ENCODE measurements at places on chromosomes 12 and 14.

GRCh38 chr12:103177639-103178255, 220.3 kb downstream of the ASCL1 start:
- DNase-seq: no peak

GRCh38 chr12:76786986-76787385, 23.1 kb downstream of the ZDHHC17 start:
- DNase-seq: peak; percentile 14

GRCh38 chr14:74502236-74503019, 8.9 kb downstream of the ISCA2 start:
- DNase-seq: peak; percentile 26

DNA sequence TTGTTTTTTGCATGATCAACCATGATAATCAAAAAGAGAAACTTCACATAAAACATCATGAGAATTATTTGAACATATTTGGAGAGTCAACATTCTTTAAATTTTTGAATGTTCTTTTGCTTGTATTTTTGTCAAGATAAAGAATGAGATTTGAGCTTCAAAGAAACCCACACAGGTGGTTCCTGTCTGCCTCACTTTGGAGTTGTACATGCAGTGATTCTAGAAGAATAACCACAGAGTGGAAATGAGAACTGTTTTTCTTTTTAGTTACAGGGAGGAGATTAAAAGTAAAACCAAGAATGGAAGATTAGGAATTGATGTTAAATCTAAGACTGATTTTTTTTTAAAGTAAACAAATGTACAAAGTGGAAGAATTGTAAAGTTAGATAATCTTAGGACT, 2.3 kb upstream of the ZNF705A start:
- no peak for DNase-seq

- DNase-seq: no peak
These were observed 12.9 kb downstream of the ISCA2 start for GRCh38 chr14:74506411-74506851.

DNA sequence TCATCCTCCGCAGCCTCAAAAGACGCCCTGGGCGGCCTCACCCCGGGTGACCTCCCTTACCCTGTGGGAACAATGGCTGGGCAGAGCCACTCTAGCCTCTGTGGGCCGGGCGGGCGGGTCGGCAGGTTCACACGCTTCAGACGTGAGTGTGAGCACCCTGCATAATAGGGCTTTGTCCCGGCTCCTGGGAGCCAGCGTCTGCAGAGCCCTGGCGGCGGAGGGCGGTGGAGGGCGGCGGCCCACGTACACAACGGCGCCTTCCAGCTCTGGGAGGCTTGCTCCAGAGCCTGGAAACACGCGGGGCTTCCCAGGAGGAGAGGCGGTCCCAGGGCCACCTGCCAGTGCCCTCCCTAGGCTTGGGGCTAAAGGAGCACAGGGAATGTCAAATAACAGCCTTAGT, 205.6 kb downstream of the BCL11B start:
- DNase-seq: no peak

DNA sequence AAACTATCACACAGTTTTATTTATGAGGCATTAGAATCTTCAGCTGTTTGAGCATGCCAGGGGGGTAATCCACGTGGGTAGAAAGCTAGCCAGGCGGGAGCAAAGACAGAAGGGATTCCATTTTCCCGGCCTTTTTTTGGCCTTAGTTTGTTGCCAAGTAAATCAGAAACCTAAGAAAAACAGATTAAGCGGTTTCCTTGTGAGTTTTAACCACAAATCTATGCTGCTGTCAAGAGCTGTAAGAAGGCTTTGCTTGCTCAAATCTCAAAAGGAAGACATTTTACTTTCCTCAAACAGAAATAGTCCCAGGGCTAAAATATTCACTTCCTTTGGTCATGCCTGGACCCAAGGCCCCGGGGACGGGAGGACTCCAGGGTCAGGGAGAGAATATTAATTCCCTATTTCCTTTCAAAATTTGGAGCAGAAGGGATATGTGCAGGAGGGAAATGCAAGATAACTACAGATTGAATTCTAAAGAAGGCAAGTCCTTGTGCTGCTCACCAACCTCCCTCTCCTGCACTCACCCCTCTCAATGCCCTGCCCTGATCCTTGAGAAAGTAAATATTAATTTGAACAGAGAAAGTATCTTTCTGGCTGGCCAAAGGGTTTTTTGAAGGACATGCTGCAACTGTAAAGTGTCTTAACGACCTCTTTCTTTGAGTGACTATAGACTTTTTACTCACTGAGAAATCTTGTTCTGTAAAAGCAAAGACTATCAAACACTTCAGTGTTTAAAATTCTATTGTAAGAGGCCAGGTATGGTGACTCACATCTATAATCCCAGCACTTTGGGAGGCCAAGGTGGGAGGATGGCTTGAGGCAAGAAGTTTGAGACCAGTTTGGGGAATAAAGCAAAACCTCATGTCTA, 75.7 kb downstream of the HSD17B6 start:
- no peak for DNase-seq

- no peak for DNase-seq
These were observed 86.8 kb downstream of the ITPR2 start for GRCh38 chr12:26746121-26746714.

DNA sequence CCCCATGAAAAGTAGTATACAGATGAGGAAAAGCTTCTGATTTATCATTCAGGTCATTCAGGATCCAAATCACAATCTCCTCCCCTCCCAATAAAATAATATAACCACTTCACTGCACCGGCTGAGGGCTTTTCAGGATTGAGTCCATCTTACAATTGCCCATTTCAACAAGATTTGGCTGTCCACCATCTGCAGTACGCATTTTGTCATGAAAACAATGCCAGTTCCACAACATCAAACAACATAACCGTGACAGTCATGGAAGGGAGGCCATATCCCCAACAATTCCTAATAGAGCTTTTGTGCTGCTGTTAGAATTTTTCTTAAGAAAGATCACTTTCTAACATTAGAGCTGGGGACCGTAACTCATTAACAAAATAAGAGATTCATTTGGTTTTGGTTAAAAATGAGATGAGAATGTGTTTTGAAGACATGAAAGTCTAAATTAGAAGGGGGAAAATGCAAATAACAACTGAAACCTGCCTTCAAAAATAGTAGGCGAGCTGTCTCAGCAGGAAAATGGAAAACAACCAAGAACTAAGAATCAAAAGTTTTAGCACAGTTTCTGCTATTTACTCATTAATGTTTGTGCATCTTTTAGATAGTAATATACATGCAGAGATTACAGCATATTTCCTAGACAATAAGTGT, 38.3 kb upstream of the TMTC2 start:
- DNase-seq: no peak

DNA sequence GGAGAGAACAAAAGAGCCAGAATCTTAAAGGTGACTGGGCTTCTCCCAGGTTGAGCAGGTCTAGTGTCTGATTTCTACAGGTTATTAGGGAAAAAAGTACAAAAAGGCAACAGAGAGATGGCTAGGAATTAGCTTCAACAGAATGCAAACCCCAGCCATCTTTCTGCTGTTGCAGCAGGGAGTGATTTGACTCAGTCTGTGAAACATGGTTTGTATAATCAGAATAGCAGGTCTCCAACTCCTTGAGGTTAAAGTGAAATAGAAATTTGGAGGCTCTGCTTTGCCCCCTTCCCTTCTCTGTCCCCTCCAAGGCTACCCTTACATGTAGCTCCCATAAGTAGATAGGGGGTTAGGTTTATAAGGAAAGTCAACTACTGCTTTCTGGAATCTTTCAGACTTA, 105.8 kb downstream of the AKAP6 start:
- no peak for DNase-seq

GRCh38 chr14:54981698-54982097, 45.2 kb downstream of the WDHD1 start:
- DNase-seq: peak; percentile 2

- DNase-seq: peak; percentile 56
These were observed 117.2 kb upstream of the ATP2B1 start for GRCh38 chr12:89825591-89826449.

- DNase-seq: no peak
These were observed 39.4 kb downstream of the NCOR2 start for GRCh38 chr12:124527861-124528561.

- DNase-seq: no peak
These were observed 88.0 kb downstream of the SYT1 start for GRCh38 chr12:78952552-78952929.

GRCh38 chr12:96241846-96242256, 47.7 kb downstream of the ELK3 start:
- DNase-seq: no peak

GRCh38 chr12:88448337-88448915, 131.8 kb downstream of the KITLG start:
- DNase-seq: no peak

GRCh38 chr12:2325519-2325918, 272.7 kb downstream of the CACNA1C start:
- DNase-seq: no peak

DNA sequence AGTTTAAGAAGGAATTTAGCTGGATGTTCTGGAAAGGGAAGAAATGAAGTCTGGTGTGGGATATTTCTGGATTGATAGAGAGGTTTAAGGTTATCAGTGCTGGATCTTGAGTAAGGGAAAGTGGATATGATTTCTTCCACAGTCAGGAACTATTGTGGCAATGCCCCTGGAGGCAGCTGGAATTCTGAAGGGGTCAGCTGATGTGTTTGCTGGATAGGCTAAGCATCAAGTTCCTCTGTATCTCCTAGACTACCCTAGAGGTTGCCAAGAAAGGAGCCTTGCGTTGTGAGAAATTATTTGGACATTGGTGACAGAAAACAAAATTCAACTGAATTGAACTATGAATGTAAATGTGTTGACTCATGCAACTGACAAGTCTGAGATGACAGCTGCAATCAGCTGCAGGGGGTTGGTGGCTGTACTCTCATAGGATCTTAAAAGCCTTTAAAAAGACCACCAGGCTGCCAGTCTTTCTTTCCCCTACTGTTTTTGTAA, 244.4 kb downstream of the ATXN7L3B start:
- no peak for DNase-seq

GRCh38 chr12:12091977-12092663, 21.4 kb downstream of the BCL2L14 start:
- no peak for DNase-seq

DNA sequence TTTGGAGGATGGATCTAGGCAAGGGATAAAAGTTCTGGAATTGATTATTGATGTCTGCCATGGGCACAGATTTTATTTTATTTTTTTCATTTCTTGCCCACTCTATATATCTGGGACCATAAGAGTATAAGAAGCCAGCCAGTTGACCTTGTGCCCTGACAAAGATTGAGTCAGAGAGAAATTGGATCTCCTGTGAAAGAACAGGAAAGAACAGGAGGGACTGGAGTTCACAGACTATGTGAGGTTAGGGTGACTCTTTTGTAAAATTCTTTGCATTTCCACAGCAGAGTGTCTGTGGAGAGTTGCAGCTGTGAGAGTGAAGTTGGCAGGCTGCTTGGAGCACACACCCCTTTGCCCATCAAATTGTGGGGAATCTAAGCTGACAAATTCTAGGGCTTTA, 358.4 kb upstream of the TBX3 start:
- no peak for DNase-seq

DNA sequence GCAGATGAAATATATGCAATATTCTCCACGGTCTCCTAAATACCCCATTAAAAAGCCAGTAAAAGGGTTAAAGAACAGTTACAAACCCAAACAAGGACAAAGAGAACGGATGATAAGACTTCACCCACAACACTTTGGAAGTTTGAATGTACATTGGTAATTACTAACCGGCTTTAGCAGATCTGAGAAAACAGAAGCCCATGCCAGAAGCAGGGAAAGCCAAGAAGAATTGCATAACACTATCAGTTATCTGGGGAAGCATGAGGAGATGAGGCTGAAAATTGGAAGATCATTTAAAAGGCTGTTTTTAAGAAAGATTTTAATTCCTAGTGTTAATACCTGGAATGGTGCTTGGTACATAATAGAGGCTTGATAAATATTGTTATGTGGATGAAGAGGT, 55.6 kb upstream of the MYBPC1 start:
- no peak for DNase-seq

GRCh38 chr12:71636704-71637115, 26.9 kb downstream of the ZFC3H1 start:
- DNase-seq: peak; percentile 75

DNA sequence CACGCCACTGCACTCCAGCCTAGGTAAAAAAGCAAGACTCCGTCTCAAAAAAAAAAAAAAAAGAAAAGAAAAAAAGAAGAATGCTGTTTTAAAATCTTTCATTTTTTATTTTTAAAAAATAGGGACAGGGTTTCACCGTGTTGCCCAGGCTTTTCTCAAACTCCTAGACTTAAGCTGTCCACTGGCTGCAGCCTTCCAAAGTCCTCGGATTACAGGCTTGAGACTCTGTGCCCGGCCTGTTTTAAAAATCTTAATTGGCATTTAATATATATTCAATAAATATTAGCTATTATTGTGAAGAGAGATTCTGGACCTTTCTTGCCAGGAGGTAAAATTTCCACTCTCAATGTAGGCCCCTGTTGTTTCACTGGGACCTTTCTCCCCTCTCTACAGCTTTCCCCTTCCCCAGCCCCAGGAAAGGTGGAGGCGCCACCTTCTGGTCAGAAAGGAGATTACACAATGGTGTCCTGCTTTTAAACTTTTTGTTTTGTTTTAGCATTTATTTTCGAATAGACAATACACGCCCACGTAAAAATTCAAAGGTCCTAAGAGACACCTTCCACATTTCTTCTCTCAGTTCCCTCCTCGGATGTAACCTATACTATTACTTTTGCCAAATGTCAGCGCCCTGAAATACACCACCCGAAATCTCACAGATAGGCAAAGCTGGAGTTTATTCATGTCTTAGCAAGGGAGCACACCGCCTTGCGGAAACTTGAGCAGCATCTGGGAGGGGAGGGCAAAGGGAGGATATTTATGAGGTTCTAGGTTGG, 23.8 kb upstream of the PHC1 start:
- peak; percentile 68 for DNase-seq

DNA sequence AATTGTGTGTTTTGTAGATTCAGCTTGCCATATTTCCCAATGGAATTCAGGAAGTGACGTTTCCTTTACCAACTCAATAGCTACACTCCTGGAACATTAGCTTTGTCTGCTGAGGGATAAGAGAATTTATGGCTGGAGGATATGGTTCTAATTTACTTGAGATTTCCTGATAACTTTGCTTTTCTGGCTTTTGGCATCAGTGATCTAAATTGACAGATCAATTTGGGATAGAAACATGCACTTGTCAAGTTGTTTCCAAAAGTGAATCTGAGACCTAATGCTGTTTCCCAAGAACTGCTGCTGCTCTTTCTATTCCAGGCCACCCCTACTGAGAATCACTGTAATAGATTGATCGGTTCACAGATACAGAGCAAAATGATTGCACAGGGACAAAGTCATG, 43.2 kb downstream of the MGAT4C start:
- no peak for DNase-seq

- no peak for DNase-seq
These were observed 21.8 kb upstream of the DCN start for GRCh38 chr12:91204421-91204820.

GRCh38 chr12:68786929-68787328, 21.0 kb upstream of the MDM2 start:
- peak; percentile 22 for DNase-seq

GRCh38 chr12:67989184-67989920, at the start of gene IFNG-AS1:
TSS of gene IFNG-AS1 (plus strand) at chr12:67989447.
- no peak for DNase-seq

DNA sequence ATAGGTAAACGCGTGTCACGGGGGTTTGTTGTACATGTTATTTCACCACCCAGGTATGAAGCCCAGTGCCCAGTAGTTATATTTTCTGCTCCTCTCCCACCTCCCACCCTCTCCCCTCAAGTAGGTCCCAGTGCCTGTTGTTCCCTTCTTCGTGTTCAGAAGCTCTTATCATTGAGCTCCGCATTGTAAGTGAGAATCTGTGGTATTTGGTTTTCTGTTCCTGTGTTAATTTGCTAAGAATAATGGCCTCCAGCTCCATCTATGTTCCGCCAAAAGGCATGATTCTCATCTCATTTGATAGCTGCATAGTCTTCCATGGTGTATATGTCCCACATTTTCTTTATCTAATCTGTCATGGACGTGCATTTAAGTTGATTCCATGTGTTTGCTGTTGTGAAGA, 6.9 kb upstream of the GPRC5D start:
- DNase-seq: peak; percentile 14

Measured in erythroblast (primary cell).